ENCODE measurements at places on chromosomes 11 and 22. TPM values are rescaled to one million over a fixed set of nuclear protein-coding genes. Genes with fewer than 3 reads are reported as not detected.

DNA sequence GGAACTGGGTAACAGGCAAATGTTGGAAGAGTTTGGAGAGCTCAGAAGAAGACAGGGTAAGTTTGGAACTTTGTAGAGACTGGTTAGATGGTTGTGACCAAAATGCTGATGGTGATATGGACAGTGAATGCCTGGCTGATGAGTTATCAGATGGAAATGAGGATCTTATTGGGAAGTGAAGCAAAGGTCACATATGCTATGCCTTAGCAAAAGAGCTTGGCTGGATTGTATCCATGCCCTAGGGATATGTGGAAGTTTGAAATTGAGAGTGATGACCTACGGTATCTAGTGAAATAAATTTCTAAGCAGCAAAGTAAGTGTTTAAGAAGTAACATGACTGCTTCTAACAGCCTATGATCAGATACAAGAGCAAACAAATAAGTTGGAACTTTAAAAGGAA lies 17.8 kb downstream of the BBOX1 start:
- DNase-seq: no peak

DNA sequence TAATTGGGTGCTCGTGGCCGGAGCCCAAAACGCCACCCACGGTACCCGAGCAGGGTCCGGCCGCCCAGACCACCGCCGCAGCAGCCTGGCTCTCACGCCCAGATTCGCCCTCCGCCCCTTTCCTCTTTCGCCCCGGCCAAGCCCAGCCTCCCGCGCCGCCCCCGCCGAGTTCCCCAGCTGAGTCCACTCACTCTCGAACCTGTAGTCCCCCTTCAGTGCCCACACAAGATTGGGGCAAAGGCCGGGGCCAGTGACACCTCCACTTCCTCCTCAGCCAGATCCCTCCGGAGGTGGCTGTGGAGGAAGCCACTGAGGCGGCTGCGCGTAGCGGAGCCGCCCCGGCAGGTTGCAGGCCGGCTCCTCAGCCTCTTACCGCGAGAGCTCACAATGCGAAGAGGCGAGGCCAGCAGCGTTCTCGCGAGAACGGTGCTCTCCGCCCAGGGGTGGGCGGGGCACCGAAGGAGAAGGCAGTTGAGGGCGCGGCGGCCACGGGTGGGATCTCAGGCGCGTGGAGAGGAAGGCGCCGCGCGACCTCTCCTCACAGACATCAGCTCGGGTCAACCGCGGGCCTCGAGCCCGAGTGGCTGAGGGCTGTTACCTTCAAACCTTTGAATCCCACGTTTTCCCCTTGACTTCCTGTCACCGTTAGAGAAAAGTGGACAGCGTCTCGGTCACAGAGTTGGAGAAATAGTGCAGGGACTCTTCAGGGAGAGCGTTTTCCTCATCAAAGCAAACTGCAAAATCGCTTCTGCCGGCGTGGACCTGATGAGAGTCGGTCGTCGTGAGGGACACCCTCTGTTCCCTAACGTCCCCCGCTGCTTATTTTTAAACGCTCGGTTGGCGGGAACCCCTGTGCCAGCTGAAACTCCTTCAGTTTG lies at the start of gene BTBD10:
Gene BTBD10 (minus strand): TSS at position 322 of the 878 bp plus-strand sequence. CDS start 18,098 bp downstream, outside the sequence.
- DNase-seq: peak; percentile 92

GRCh38 chr11:76209375-76209972 lies 3.2 kb upstream of the WNT11 start:
- no peak for DNase-seq

DNA sequence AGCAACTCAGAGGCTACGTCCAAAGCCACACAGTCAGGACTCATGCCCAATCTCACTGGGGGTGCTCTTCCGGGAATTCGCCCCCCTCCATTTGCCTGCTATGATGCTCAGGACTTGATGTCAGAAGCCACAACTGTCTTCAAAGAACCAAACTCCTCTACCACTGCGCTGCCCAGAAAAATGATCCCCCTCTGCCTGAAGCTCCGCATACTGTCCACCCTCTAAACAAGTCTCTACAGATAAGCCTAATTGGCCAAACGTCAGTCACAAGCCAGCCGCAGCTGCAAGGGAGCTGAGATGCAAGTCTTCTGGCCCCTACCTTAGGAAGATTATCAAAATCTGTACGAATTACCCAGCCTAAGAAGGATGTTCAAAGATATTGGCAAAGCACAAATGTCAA lies 294.6 kb downstream of the BUD13 start:
- DNase-seq: no peak

DNA sequence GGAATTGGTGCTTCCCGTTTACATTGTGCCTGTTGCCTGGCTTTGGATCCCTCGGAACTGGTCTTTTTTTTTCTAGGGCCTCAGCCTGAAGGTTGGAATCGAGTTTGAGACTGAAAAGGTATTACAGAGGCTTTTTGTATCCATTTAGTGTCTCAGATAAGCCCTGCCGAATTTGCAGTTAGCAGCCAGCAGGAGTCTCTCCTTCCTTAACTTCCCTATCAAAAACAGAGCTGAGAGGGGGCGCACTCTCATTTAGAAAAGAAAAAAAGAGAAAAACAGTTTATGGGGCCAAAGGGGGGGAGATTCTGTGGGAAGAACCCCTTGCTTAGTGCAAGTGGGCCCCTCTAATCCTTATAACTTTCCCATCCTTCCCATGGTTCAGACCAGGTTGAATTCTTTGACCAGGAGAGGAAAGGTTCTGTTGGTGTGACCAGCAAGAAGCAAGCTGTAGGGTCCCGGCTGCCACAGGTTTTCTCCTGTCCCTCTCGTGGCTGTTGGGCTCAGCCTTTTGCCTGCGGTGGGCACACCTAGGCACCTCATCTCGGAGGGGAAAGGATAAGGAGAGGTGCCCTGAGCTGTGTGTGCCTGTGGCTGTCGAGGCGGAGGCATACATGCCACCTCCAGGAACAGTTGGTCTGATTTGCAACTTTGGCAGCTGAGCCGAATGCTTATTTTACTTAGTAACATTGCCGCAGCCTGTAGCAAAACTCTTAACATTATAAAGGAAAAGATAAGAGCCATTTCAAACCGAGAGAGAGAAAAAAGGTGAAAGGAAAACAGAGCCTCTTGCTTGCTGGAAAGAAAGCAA lies 565.0 kb upstream of the CNTN5 start:
- no peak for DNase-seq

GRCh38 chr22:26892166-26893041 lies 235.0 kb downstream of the MIAT start:
- DNase-seq: no peak

DNA sequence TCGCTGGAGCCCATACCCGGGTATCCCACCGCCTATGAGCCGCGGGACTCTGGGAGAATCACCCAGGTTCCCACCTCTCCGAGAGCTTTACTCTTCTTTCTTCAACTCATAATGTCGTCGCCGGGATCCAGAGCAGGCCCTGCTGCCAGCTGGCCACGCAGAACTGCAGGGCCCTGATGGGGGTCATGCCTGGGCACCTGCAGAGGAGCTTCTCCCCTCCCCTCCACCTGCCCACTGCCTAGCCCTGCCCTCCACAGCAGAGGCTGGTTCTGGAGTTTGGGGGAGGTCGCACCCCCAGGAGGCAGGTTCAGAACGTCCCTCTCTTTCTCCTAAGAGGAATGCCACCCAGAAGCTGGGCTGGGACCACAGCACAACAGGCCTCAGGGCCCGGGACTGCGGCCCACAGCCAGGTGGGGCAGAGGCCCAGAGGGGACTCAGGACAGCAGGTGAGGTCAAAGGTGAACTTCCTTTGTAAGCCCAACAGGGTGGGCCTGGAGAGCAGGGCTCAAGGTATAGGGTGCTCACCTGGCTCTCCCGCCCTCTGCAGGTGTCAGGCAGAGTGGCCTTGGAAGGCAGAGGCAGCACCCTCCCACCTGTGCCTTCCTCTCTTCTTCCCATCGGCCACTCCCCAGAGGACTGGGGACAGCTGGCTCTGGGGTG lies 1.9 kb downstream of the SLC25A45 start:
- no peak for DNase-seq

DNA sequence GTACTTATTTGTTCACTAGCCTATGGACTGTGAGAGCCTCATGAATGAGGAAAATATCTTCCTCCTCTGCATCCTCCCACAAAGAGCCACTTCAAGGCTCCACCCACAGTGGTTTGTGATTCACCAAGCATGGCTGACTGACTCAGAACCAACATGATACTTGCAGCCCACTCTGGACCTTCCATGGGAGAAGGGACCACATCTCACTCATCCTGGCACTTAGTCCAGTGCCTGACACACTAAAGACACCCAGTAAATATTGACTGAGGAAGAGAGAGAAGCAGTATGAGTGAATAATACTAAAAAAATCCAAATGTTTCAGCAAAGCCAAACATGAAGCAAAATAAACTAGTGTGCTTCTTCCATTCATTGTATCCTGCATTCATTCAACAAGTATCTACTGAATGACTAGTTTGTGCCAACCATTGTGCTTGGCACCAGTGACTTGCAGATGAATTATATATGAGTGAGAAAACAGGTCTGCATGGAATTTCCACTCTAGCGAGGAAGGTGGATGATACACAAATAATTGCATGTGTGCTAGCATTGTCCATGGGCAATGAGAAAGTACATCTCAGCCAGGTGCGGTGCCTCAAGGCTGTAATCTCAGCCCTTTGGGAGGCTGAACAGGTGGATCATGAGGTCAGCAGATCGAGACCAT lies 54.9 kb upstream of the BLID start:
- no peak for DNase-seq

GRCh38 chr11:64364435-64364834 lies 5.5 kb downstream of the RPS6KA4 start:
- DNase-seq: no peak

DNA sequence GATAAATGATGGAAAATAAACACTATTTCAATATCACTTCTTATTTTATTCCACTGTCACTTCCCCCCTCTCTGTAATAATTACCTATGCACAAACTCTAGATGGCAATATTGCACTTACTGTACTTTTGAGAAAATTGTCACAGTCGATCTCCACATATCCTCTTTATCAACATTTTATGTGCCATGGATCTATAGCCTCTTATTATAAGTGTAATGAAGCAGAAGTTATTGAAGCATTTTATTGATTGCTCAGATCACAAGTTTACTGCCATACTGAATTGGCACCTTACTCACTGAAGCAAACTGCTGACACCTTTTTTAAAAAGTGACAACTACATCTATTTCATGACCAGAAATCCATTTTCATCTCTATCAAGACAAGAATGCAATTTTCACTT lies 133.4 kb downstream of the DCDC1 start:
- no peak for DNase-seq

- no peak for DNase-seq
Measured at GRCh38 chr11:76162336-76163288, 43.7 kb downstream of the WNT11 start.

Gene ENTHD1
- total RNA-seq: 0.20 TPM

- DNase-seq: no peak
Measured at GRCh38 chr11:1120532-1121330, 37.0 kb upstream of the MUC5AC start.

Gene SYVN1
- 77.7 TPM for total RNA-seq

DNA sequence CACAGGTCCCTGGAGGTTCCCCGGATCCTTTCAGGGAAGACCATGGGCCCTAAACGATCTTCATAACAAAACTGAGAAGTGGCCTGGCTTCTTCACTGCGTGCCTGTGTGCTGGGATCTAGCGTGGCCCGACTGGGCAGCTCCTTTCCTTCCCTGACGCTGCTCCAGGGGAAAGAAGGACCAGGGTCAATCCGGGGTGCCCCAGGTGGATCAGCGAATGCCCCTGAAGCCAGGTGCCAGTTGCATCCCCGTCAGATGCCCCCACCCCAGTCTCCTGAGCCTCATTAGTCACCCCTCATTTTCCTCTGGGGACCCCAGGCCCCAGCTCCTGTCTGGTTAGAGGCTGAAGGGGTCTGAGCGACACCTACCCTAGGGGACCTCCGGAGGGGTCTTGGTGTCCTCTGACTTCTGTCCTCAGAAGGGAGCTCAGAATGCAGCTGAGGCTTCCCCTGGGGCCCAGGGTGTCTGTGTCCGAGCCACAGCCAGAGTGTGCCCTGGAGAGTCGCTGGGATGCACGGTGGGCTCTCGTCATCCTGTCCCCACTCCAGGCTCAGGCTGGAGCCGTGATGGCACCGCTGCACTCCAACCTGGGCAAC lies 18.7 kb upstream of the MUC6 start:
- no peak for DNase-seq

GRCh38 chr22:47762141-47762540 lies 999.7 kb downstream of the TBC1D22A start:
- no peak for DNase-seq

Gene OTOG
- not detected for total RNA-seq

All from T-cell (primary cell).